ENCODE measurements at places on chromosomes 12 and 14.

DNA sequence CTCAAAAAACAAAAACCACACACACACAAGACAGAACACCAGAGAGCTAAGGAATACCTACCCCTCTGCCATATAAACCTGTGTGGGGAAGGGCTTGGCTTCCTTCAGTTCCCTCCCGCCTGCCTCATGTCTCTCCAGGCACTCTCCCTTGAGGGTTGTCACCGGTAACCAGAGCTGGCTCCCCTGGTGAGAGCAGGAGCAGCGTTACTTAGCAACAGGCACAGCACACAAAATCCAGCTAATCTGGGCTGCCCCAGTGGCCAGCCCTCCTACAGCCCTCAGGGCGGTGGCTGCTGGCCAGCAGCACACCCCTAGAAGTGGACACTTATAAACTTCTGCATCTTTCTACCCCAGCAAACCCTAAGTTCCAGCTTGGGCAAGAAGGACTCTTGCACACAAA lies 21.6 kb upstream of the NR4A1 start:
- DNase-seq = no peak

GRCh38 chr14:40252817-40253447 lies 820.7 kb upstream of the FBXO33 start:
- no peak for DNase-seq

- DNase-seq = no peak
Measured at GRCh38 chr14:102821252-102821651, 44.0 kb downstream of the TRAF3 start.

DNA sequence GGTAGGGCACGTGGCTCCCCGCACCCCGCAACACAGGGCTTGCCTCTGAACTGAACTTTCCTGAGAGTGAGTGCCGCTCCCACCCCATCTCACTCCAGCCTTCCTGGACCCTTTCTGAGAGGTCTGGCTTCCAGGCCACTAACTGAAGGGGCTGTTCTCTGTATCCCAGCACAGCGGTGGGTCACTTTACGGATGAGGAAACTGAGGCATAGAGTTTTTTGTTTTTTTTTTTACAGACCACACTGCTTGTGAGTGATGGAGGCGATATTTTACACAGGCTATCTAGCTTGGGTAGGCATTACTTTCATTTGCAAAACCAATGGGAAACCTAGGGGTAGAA lies 1.2 kb upstream of the TGFB3 start:
- DNase-seq = no peak

GRCh38 chr14:65415613-65416012 lies 3.1 kb downstream of the FUT8 start:
- DNase-seq = no peak

GRCh38 chr14:35215110-35215813 lies 76.9 kb upstream of the PSMA6 start:
- DNase-seq = no peak

DNA sequence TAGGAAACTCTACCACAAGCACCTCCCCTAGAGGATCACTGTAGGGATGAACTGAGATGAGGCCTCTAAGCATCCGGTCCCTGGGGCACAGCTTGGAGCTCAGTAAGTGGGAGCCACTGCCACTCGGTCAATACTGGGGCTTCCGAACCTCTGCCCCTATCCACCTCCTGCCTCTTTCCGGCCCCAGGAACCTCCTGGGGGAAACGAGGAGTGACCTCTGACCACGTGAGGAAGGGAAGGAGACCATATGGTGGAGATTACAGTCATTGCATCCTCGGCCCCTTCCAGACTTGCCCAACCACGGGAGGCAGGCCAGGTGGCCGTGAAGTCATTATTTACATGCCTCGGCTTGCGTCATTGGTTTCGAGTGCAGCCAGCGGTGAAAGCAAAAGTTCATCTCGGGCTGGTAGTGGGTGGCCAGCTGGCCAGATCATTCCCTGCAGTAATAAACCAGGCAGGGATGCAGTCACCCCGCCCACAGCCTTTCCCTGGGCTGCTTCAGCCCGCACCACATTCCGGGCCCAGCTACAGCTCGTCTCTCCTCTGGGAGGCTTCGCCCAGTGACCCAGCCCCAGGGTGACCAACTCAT lies 65.4 kb downstream of the C14orf132 start:
- no peak for DNase-seq

Measured in ascending aorta (tissue), 2 donors.